ENCODE measurements at places on chromosomes 12 and 14.

- DNase-seq: no peak
Observed at GRCh38 chr12:70929029-70929428, 8.5 kb upstream of the PTPRR start.

- no peak for DNase-seq
Observed at GRCh38 chr12:1929985-1930802, 11.7 kb upstream of the CACNA2D4 start.

- no peak for DNase-seq
Observed at GRCh38 chr14:57182760-57183503, 85.8 kb downstream of the EXOC5 start.

DNA sequence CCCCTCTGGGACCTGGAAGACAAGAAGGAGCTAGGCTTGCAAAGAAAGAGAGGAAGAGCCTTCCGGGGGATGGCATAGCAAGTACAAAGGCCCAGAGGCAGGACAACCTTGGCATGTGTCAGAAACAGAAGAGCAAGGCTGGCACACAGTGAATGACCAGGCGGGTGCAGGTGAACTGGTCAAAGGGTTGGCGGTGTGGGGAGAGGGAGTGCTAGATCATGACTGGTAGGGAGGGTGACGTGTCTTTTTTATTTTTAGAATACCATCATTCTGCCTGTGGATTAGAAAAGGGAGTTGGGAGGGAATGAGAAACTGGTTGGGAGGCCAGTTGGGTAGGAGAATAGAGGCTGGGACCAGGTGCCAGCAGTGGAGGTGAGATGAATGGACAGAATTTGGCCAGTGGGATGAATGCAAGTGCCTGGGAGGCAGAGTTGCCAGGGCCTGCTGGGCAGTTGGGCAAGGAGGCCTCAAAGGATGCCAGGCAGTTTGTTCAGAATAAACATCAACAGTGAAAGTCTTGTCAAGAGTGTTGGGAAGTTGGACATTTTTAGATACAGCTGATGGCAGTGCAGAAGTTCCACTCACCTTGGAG is 168.3 kb downstream of the CACNA1C start:
- DNase-seq: no peak

DNA sequence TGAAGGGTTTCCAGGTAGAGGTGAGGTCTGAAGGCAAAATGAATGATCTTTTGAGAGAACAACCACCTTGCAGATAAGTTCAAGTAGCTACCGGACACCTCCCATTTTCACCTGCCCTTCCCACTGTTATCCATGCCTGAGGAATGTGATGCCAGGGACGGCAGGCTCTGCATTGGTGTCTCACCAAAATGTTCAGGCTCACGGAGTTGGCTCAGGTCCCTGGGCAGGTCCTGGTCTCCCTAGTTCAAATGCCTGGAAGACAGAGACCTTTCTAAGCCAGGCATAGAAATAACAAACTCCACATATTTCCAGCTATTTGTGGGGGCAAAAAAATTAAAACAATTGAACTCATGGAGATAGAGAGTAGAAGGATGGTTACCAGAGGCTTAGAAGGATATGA is 36.0 kb downstream of the TMEM63C start:
- DNase-seq: no peak

- DNase-seq: no peak
Observed at GRCh38 chr12:1056390-1056789, 65.4 kb downstream of the ERC1 start.

DNA sequence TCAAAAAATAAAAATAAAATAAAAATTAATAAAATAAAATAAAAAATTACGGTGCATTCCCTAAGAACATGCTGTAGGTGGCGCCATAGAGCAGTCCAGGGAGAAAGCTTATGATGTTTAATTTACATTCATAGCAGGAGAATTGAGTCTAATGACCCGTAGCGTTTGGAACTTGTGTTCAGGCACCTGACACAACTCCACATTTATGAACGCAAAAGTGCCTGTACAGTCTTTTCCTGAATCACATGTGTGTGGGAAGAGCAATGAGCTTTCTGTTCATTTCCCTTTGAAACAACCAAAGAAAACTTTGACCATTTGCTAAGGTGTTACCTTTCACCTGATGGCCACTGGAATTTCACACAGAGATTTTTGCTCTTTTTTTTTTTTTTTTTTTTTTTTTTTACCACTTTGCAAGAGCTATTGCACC is 60.6 kb upstream of the KCNA1 start:
- peak; percentile 33 for DNase-seq

GRCh38 chr14:101473045-101473729 is 88.1 kb upstream of the DIO3 start:
- DNase-seq: no peak

GRCh38 chr14:99684410-99684934 is 374 bp downstream of the CYP46A1 start:
- no peak for DNase-seq

GRCh38 chr12:59115995-59116394 is 195.7 kb upstream of the LRIG3 start:
- DNase-seq: no peak

DNA sequence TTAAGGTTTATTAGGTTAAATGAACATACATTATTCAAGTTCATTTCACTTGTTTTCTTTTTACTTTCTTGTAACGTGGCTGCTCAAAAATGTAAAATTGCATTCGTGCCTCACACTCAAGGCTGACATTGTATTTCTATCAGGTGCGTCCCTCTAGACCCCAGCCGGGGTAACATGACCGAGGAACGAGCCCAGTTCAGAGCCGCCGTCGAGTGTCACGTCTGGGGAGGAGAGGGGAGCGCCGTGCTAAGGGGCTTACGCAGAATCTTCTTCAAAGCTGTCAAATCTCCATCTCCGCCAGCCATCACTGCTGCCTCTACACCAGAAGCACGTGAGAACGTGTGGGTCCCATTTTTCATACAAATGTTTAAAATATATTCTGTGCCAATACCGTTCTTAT is 170.6 kb downstream of the RIMBP2 start:
- no peak for DNase-seq

GRCh38 chr12:104742551-104743201 is 215.4 kb downstream of the SLC41A2 start:
- no peak for DNase-seq

DNA sequence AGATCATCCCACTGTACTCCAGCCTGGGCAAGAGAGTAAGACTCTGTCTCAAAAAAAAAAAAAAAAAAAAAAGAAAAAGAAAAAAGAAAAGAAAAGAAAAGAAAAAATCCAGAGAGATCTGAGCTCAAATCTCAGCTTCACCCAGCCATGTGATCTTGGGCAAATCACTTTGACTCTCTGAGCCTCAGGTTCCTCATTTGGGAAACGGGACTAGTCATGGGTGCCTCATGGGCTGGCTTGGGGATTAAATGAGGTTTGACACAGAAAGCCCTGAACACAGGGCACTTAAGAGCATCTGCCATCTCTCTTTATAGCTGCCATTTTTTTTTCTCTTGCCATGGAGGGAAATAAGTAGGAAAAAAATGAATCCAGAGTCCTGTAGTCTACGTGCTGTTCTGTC is 86.2 kb upstream of the MYL2 start:
- no peak for DNase-seq

DNA sequence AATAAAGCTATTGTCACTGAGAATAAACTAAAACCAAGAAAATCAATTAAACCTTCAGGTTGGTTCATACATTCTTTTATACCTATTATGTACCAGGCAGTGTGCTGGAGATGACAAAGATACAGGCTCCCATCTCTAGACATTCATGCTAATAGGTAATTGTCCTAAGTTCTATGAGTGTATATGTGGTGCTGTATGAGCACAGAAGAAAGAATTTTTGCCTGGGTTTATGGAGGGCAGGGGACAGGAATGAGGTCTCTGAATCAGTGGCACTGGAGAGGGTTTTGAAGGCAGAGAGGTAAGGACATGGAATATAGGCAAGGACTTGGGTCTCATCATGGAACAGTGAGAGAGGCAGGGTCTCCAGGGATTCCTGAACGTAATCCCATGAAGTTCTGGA is 38.7 kb downstream of the MAP1LC3B2 start:
- DNase-seq: no peak

- DNase-seq: peak; percentile 74
Observed at GRCh38 chr12:65278576-65279368, at the start of gene MSRB3. TSS of gene MSRB3 (plus strand) at chr12:65278683. CDS start at chr12:65308580, 29,897 bp downstream.

- no peak for DNase-seq
Observed at GRCh38 chr12:113571713-113572112, 100.0 kb upstream of the LHX5 start.

DNA sequence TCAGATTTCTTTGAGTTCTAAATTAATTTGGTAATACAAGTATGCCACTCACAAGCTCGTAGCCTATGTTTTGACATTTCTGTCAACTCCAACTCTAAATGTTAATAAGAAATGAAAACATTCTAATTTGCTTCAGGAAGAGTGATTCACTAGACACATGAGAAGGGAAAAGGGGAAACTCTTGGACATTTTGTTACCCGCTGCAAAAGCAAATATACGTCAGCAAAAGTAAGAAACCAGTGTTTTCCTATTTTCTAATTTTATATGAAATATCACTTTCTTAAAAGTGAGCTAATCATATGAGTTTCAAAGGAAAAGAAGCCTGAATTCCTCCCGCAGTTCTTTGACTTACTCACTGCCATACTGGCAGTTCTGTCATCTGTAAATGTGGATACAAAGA is 162.3 kb downstream of the GRIP1 start:
- DNase-seq: no peak

GRCh38 chr14:95685978-95686922 is at the start of gene TCL1B:
TSS of gene TCL1B (plus strand) at chr14:95686426. CDS start at chr14:95686468, 42 bp downstream.
- DNase-seq: no peak

- no peak for DNase-seq
Observed at GRCh38 chr12:92952394-92952793, 23.3 kb upstream of the EEA1 start.

DNA sequence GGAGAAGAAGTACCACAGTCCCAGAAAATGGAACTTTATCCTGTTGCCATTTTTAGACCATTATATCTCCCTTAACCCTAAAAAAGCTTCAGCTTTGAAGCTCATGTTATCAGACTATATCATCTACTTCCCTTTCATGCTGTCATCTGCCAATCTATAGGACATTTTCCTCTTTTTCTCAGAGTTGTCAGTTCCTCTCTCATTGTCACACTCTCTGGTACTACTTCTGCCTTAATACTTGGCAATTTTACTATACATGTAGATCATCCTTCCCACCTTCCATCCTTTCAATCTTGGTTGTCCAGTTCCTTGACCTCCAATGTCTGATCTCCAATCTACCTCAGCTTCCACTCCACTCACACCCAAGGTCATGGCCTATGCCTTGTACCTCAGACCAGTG is 57.4 kb downstream of the SLC15A5 start:
- no peak for DNase-seq

- no peak for DNase-seq
Observed at GRCh38 chr12:51961834-51962233, 10.3 kb downstream of the ACVR1B start.

DNA sequence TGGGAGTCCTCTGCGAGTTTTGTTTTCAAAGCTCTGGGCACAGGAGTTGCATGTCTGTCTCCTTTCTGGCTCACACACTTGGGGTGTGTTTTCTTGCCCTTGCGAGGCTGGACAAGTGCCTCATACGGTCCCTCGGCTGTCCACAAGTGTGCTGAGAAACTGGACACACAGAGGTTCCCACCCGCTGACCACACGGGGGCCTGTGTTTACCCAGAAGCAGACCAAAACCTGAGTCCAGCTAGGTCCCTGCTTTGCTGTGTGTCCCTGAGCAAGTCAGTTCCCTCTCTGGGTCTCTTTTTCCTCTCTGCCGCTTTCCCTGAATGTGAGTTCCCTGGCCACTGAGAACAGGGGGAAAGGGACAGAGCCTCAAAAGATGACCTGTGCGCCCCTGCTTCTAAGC is 678 bp upstream of the OAS2 start:
- DNase-seq: no peak

GRCh38 chr12:29882846-29883245 is 99.1 kb upstream of the TMTC1 start:
- DNase-seq: no peak

GRCh38 chr14:23076785-23077408 is 18.0 kb downstream of the ACIN1 start:
- peak; percentile 41 for DNase-seq

GRCh38 chr14:67620217-67620785 is 581 bp downstream of the ARG2 start:
- DNase-seq: peak; percentile 27

DNA sequence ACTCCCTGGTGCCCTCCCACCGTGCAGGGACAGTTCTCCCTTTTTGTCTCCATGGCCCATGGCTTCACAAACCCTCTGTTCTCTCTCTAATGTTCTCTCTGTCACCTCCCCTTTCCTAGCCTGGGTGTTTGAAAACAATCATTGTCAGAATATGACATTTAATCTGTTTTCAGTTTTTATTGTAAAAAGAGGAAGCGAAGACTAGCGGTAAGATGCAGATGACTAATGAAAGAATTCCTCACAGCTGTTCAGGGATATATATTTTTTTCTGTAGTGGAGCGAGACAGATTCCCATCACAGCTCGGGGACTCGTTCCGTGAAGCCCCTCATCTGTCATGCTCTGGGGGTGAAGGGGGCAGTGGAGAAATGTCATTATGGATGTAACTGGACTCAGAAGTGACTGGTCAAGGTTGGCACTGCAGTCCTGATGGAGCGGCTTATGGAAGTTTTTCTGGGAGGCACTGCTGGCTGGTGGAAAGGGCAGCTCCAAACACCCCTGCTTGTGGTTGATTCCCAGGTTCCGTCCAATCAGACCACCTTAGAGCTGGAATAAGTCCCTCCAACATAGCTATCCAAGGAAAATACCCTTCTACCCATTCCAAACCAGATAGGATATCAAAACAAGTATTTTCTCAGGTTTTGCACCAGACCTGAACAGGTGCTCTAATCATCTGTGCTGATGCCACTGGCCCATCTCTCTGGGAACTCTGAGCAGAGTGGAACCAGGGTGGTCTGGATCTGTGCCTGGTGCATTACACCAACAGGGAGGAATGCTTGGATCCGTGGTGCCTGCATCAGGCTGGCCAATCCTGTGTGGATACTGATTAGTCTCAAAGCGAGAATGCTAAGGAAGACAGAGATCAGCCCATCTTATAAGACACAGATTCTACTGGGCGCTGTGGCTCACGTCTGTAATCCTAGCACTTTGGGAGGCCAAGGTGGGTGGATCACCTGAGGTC is 84.7 kb downstream of the GPATCH2L start:
- no peak for DNase-seq

DNA sequence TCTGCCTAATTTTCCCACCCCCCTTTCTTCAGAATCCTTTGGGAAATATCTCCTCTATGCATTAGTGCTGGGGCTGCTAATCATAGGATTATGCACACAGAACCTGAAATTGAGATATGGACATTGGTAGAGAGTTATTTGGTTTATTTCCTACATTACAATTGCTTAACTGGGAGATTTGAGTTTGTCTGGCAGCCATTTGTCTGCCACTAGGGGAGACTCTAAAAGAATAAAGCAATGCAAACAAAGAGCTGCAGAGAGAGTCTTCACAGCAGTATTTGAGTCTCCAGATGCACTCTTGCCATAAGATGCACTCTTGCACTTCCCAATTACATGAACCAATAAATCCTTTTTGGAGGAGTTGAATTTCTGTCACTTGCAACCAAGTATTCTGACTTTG is 12.0 kb upstream of the PCNX4 start:
- no peak for DNase-seq

DNA sequence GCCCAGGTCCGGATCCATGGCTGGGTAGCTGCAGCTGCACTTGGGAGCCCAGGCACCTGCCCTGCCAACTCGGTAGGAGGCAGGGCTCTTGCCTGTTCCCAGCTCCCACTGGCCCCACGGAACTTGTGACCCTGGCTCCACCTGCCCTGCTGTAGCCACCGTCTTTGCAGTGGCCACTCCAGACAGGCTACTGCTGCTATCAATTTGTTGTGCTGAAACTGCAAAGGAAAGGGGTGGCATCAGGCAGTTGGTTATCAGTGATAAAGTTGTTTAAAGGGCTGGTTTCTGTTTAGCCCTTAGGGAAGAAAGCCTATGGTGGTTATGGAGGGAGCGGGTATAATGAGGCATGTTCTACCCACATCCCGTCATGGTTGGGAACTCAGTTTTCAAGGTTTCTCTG is 32.1 kb upstream of the ARID2 start:
- no peak for DNase-seq

GRCh38 chr12:46926526-46926925 is 100.7 kb upstream of the SLC38A4 start:
- no peak for DNase-seq

All from astrocyte of the spinal cord (primary cell).